ENCODE measurements at places on chromosomes 12 and 14. TPM values are rescaled to one million over a fixed set of nuclear protein-coding genes. Genes with fewer than 3 reads are reported as not detected.

Gene LRP6
- total RNA-seq, result 74.0 TPM

DNA sequence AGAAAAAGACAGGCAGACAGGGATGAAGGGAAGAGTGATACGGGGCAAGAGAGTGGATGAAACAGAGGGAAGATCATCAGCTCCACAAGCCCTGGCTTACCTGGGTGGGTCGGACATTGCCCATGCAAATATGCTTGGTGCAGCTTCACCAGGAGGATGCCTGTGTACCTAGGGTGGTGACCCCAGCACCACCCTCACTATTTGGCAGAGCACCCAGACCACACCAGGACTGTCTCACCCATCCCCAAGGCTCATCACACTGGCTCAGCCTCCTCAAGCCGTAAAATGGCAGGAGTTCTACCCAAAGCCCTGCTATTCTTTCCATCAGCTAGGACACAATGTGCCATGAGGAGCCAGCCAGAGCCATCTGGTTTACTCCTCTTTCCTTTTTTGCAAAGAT lies 3.0 kb downstream of the GALNT8 start:
- no peak for DNase-seq
- no peaks in the 10 kb centered on the region for H3K36me3 ChIP-seq
- H3K4me3 ChIP-seq, result no peak overlapping the region
- H3K27ac ChIP-seq, result no peak overlapping the region

GRCh38 chr12:28036940-28037339 lies 64.4 kb upstream of the PTHLH start:
- DNase-seq, result no peak
- H3K27me3 ChIP-seq, result no peaks in the 10 kb centered on the region
- H3K4me3 ChIP-seq, result no peak overlapping the region
- H3K27ac ChIP-seq, result no peak overlapping the region
- H3K36me3 ChIP-seq, result no peaks in the 10 kb centered on the region
- no peaks in the 10 kb centered on the region for H3K4me1 ChIP-seq

DNA sequence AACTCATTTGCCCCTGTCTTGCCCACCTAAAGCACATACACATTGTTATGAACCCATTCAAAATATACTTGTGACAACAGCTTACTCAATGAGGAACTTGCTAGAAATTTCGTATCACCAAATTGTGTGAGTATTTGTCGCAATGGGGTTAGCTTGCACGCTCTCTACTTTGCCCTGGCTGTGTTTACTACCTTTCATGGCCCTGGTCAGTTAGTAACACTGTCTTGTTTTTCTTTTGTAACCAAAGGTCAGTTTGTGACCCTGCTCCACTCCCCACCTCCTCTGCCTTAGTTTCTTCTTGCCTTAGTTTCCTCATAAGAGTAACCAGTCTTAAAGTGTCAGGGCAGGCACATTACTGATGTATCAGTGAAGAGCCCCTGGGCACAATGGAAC lies 205.8 kb upstream of the EEA1 start:
- no peaks in the 10 kb centered on the region for H3K27me3 ChIP-seq
- no peaks in the 10 kb centered on the region for H3K4me1 ChIP-seq
- no peak overlapping the region for H3K4me3 ChIP-seq
- no peak overlapping the region for H3K27ac ChIP-seq
- no peaks in the 10 kb centered on the region for H3K36me3 ChIP-seq

DNA sequence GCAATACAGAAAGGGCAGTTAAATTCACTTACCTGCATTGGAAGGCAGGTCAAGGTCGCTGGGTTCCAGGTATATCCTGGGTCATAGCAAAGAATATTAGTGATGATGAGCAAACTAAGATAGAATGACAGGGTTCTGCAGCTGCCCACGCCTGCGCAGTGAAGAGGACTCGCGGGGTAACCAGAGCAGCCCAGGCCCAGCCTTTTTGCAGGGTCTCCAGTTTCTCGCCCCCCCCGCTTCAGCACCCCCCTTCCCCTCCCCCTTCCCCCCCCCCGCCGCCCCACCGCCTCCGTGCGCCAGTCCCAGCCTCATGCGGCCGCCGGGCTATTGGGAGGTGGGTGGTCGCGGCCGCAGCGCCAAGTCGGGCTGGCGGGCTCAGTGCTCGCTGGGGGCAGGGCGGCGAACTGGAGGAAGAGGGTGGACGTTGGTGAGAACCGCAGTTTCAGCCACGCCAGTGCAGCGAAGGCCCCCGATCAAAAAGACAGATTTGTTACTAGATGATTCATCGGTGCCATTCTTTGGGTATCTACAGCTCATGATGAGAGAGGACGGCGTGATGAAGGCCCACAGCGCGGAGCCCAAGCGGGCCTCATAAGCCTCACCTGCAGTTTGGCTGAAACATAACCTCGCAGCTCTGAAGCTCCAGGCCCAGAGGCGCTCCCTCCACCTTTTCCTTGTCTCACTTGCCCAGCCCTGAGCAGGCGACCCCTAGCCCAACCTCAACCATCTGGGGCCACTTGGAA lies 20.2 kb downstream of the SLC2A3 start:
- H3K4me3 ChIP-seq, result no peak overlapping the region
- peaks cover 12% of the 10 kb centered on the region for H3K4me1 ChIP-seq
- peaks cover 3% of the 10 kb centered on the region for H3K36me3 ChIP-seq
- no peak overlapping the region for H3K27ac ChIP-seq
- no peaks in the 10 kb centered on the region for H3K27me3 ChIP-seq

DNA sequence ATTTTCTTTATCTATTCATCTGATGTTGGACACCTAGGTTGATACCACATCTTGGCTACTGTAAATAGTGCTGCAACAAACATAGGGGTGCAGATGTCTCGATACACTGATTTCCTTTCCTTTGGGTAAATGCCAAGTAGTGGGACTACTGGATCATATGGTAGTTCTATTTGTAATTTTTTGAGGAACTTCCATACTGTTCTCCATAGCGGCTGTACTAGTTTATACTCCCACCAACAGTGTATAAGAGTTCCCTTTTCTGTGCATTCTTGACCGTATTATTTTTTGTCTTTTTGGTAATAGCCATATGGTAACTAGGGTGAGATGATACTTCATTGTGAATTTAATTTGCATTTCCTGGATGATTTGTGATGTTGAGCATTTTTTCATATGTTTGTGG lies 71.8 kb downstream of the LRP6 start:
- DNase-seq, result no peak
- no peak overlapping the region for H3K4me3 ChIP-seq
- H3K27me3 ChIP-seq, result no peaks in the 10 kb centered on the region
- H3K27ac ChIP-seq, result no peak overlapping the region
- H3K36me3 ChIP-seq, result 0 out of 2 replicates have a peak, but pooled peaks cover 2% of the 10 kb centered on the region
- H3K4me1 ChIP-seq, result no peaks in the 10 kb centered on the region

GRCh38 chr12:1572731-1573130 lies 21.6 kb downstream of the FBXL14 start:
- H3K4me1 ChIP-seq, result no peaks in the 10 kb centered on the region
- H3K27me3 ChIP-seq, result no peaks in the 10 kb centered on the region
- H3K4me3 ChIP-seq, result no peak overlapping the region
- no peak overlapping the region for H3K27ac ChIP-seq
- H3K36me3 ChIP-seq, result no peaks in the 10 kb centered on the region

GRCh38 chr12:42762395-42762925 lies 172.9 kb upstream of the PRICKLE1 start:
- H3K27ac ChIP-seq, result no peak overlapping the region
- DNase-seq, result no peak
- peaks cover 5% of the 10 kb centered on the region for H3K4me1 ChIP-seq
- H3K27me3 ChIP-seq, result no peaks in the 10 kb centered on the region
- H3K4me3 ChIP-seq, result no peak overlapping the region

All from H1 (cell line).